ENCODE measurements at places on chromosomes 1 and 21.

DNA sequence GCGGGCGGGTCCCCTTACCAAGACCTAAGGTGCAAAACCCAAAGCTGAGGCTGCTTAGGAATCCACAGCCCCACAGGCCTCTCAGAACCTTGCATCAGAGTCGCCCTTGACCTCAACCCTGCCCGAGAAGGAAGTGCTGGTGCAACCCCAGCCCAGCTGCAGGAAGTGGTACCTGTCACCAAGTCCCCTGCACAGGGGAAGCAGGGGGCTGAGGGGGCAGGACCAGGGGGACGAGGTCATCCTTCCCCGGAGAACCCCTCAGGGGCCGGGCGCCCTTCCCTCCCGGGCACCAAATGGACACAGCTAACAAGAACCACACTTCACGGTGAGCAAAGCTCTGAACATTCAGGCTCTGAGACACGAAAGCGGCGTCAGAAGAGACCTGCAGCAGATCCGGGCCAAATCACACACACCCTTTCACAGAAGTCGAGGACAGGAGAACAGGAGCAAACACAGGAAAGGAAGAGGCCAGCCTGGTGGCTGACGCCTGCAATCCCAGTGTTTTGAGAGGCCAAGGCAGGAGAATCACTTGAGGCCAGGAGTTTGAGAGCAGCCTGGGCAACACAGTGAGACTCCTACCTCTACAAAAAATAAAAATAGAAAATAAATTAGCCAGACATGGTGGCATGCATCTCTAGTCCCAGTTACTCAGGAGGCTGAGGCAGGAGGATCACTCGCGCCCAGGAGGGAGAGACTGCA lies 6.4 kb downstream of the ITGB2 start:
- no peak for DNase-seq

- no peak for DNase-seq
These were observed 229.3 kb downstream of the FGGY start for GRCh38 chr1:59526240-59526639.

DNA sequence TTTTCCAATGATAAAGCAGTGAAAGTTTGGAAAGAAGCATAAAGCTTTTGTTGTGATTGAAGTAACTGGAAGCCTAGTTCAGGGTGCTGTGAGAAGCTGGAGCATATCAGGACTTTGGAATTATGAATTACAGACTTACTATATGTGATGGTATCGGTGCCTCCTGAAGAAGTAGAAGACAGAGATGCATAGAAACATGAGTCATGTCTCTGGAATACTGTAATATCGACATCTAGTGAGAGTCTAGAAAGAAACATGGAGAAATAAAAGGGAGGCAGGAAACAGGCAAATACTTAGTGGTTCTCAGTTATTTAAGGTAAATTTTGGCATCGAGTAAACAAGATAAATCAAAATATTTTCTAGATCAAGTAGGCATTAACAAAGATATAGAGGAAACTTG lies 103.0 kb downstream of the CAMTA1 start:
- no peak for DNase-seq

GRCh38 chr1:151711044-151711800 lies 5.4 kb downstream of the CELF3 start:
- no peak for DNase-seq

GRCh38 chr21:33857846-33858666 lies 57.5 kb downstream of the ATP5PO start:
- no peak for DNase-seq

DNA sequence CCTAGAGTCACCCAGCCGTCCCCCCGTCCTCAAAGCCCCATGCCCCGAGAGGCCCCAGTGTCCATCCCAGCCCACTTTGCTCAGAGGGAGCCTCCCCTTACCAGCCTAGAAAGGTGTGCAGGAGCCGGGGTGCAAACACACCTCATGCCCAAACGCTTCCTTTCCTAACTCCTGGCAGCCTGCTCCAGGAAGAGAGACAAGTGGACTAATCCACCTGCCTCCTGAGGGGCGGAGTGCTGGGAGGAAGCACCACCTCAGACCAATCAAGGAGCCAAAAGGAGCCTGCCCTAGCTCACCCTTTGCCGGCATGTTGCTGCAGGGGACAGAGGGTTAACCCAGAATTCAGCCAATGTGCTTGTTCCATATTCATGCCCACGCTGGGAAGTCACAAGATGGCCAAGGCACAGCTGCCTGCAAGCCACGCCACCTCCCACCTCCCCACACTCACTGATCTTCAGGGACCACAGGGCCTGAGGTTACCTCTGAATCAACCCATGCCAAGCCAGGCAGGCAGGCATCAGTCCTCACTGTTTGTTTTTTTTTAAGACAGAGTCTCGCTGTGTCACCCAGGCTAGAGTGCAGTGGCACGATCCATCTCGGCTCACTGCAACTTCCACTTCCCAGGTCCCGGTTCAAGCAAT lies 27.8 kb downstream of the PLEKHA6 start:
- DNase-seq, result no peak

GRCh38 chr21:37266515-37267221 lies 466 bp downstream of the VPS26C start:
- DNase-seq, result no peak

All from stromal cell of bone marrow (primary cell).